Stimulated activated CD8-positive, alpha-beta memory T cell treated with anti-CD3 and anti-CD28 coated beads, Interleukin-4, amount 100 ng/mL, for 1 hour (primary cell): ENCODE measurements at places on chromosomes 5 and 9.

DNA sequence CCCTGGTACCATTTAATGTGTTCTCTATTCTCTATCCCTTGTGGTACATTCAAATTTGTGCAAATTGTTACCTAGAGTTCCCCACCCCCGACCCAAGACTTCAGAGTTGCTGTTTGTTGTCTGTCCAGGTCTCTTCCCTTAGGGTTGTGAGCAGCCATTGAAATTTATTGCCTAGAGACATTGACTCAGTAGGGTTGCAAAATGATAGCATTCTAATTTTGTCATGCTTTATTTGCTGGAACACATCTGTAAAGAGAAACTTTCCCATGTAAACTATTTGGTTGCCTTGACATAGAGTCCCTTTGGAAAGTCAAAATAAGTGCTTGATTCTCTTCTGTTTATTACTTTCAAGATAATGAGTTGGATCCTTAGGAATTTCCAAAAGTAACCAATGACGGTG, 91.7 kb upstream of the KLF9 start:
- DNase-seq, result no peak

DNA sequence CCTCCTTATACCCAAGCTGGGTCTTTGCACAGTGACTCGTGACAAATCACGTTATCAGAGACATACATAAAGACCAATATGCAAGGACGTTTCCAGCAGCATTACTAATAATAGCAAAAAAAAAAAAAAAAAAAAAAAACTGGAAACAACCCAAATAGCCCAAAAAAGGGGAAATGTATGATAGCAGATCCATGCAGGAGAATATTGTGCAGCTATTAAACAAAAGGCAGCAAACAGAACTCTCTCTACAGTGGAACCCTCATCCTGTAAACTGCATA, 37.7 kb downstream of the C5orf15 start:
- DNase-seq, result no peak

- no peak for DNase-seq
Observed at GRCh38 chr5:53087171-53087570, 22.4 kb downstream of the MOCS2 start.

- peak; percentile 9 for DNase-seq
Observed at GRCh38 chr5:157159209-157159751, 6.8 kb downstream of the GARIN3 start.

DNA sequence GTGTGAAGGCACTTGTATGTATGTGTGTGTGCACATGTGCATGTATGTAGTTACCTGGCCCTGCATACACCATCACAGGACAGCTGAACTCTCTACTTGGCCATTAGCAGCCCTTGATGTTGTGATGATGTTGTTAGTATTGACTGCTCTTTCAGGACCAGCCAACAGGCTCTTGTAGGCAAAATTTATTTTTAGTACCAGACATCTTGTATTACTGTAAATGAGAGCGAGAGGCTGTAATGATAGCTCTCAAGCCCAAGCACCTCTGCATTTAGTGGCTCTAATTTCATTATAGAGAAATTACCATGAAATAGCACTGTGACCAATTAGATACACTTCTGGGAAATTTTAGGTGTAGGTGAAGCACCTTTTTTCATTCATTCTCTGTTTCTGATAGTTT, 158.0 kb downstream of the SMARCA2 start:
- DNase-seq, result no peak

DNA sequence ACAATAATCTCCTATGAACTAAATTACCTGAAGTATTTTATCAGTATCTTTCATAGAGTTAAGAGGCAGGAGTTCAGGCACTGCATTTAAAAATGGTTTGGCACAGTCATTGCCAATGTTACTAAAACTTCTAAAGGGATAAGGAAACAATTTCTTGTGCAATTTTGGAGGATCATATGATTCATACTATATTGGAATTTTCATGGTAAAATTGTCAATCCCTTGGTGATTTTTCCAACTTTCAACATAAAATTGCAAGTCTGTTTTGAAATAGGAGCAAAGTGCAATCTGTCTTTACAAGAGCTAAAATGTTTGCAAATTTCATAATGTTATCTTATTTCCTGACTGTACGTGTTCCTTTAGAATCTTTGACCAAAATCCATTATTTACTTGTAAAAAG, 211.1 kb downstream of the DMRTA1 start:
- DNase-seq, result no peak

DNA sequence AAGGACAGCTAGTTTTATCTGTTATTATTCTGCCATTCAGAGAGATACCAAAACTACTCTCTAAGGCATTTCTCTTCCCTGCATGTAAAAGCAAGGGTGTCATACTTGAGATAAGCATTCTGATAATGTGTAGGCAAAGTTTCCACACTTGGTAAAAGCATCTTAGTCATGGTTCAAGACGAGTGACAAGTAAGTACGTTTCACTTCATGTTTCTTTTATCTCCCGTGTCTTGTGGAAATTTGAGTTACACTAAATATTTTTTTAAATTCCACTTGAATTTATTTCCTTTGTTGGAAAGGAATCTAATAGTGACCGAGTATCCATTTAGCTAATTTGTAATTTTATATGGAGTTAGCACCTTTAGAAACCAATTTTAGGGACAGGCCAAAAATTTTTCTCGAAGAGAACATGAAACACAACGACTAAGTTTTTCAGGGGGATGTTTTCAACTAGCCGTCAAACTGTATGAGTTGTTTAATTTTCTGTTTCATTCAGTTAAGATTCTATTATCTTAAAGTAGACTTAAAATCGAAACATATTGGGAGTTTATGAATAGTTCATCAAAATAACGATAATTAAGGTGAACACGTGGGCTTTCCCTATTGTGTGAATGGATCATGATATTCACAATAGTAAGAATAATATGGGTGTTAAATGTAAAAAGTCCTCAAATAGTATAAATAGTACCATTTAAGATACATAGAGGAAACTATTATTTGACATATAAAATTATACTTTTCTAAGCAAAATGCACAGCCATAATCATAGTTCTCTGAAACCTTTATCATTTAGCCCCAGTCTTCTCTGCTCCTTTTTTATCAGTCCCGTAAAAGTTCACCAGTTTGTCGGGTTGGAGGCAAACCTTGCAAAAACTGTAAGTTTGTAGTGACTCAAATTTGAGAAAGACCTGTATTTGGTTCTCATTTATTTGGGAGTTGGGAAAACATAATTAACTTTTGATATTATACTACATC, 1.6 kb downstream of the RFESD start:
- no peak for DNase-seq

- no peak for DNase-seq
Observed at GRCh38 chr9:38046661-38047300, 22.2 kb downstream of the SHB start.

GRCh38 chr5:37840053-37841034, 503 bp upstream of the GDNF start:
- DNase-seq, result no peak
